ENCODE measurements at places on chromosomes 4 and X. TPM values are rescaled to one million over a fixed set of nuclear protein-coding genes. Genes with fewer than 3 reads are reported as not detected.
A peak's percentile ranks its signal among the peaks of the same experiment; 100 is the strongest.

DNA sequence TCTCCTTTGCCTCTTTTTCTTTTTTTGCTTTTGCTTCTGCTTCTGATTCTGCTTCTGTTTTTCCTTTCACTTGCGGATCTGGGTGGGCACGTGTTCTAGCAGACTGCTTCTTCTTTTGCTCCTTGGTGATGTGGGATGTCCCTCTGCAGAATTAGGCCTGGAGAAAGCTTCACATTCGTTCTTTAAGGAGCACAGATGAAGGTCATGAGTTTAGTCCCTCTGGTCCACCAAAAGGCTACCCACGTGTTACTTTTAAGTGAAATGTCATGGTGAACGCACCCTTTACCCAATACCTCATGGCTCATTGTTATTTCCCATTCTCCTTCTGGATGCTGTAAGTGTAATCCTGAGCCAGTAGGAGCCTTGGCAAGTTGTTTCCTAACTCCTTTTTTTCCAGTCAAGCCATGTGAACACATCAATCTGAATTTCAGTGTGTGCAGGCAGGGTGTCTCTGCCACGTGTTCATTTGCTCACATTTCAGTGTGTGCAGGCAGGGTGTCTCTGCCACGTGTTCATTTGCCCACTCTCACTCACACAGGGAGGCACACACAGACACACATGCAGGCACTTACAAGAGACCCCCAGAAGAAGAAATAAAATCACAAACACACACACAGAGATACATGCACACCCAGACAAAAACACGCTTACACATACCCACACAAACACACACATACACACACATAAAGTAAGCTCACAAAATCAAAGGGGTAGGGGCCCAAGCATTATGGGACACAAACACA lies 36.9 kb downstream of the NBDY start:
- no peak overlapping the region for H3K4me3 ChIP-seq
- no peak overlapping the region for H3K27ac ChIP-seq
- peaks cover 9% of the 10 kb centered on the region for H3K4me1 ChIP-seq
- no peaks in the 10 kb centered on the region for H3K27me3 ChIP-seq

- no peak overlapping the region for H3K4me3 ChIP-seq
- DNase-seq = no peak
- H3K27ac ChIP-seq = no peak overlapping the region
- H3K4me1 ChIP-seq = no peaks in the 10 kb centered on the region
- no peaks in the 10 kb centered on the region for H3K27me3 ChIP-seq
- H3K36me3 ChIP-seq = no peaks in the 10 kb centered on the region
Observed at GRCh38 chr4:185955826-185956543, 113.0 kb upstream of the TLR3 start.

- H3K4me1 ChIP-seq = no peaks in the 10 kb centered on the region
- H3K4me3 ChIP-seq = no peak overlapping the region
- H3K36me3 ChIP-seq = no peaks in the 10 kb centered on the region
- DNase-seq = no peak
- no peaks in the 10 kb centered on the region for H3K27me3 ChIP-seq
- H3K27ac ChIP-seq = no peak overlapping the region
Observed at GRCh38 chr4:106615410-106615945, 246.9 kb upstream of the GIMD1 start.

DNA sequence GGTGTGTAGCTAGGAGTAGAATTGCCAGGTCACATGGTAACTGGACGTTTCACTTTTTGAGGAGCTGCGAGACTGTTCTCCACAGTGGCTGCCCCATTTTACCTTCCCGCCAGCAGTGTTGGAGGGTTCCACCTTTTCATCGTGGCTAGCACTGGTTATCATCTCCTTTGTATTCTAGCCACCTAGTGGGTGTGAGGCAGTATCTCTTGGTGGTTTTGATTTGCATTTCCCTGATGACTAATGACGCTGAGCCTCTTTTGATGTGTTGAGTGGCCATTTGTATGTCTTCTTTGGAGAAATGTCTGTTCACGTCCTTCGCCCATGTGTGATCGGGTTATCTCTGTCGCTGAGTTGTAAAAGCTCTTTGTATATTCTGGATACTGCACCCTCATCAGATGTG lies 10.6 kb downstream of the ABCD1 start:
- H3K4me3 ChIP-seq = no peak overlapping the region
- no peak overlapping the region for H3K27ac ChIP-seq
- peaks cover 8% of the 10 kb centered on the region for H3K36me3 ChIP-seq
- H3K27me3 ChIP-seq = no peaks in the 10 kb centered on the region
- H3K4me1 ChIP-seq = no peaks in the 10 kb centered on the region

DNA sequence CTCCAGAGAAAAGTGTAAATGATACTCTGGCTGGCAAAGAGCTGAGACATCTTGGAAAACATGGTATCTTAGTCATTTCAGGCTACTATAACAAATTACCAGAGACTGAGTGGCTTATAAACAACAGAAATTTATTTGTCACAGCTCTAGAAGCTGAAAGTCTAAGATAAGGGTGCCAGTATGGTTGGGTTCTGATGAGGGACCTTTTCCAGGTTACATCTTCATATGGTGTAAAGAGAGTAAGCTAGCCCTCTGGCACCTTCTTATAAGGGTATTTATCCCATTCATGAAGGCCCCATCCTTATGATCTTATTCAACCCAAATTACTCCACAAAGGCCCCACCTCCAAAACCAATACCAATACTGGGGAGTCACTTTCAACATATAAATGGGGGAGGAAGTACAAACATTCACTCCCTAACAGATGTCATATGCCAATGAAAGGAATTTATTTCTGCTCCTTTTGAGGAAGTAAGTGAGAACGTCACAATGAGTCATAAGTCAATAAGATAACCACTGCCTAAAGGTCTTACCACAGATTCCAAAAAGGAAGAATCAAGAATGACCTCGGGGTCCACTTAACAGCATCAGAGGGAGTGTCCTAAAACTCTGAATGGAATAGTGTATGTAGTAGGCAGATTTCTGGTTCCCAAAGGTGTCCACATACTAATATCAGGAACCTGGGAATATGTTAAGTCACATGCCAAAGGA lies 246.6 kb downstream of the OPHN1 start:
- DNase-seq = no peak
- H3K27me3 ChIP-seq = no peaks in the 10 kb centered on the region
- no peaks in the 10 kb centered on the region for H3K4me1 ChIP-seq
- no peak overlapping the region for H3K4me3 ChIP-seq
- no peaks in the 10 kb centered on the region for H3K36me3 ChIP-seq

DNA sequence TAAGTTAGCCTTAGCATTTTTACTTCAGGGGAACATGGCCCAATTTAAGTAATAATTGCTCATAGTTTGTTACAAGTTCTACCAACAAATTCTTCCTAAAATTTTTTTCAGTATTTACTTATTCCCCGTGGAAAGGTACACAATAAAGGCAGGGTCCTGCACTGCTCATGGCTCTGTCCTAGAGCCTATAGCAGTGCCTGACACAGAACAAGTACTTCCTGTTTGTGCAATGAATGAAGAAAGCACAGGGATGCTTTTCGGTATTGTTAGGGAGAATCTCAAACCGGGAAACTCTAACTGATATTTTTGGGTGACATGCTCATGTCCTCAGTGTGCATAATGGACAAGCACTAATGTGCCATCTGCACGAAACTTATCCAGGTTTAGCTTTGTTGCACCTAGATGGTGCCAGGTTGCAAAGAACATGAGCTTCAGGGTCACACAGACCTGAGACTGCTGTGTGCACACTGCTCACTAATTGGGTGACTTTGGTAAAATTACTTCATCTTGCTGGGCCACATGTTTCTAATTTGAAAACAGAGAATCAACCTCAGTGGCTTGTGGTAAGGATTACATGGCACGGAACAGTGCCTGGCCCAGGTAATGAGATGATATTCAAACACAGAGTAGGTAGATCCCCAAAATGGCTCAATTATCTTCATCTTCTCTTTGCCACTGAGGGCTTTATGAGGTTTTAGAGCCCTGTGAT lies 175.8 kb upstream of the NPY2R start:
- H3K36me3 ChIP-seq = no peaks in the 10 kb centered on the region
- no peak for DNase-seq
- no peaks in the 10 kb centered on the region for H3K4me1 ChIP-seq
- H3K27me3 ChIP-seq = no peaks in the 10 kb centered on the region
- H3K27ac ChIP-seq = no peak overlapping the region

DNA sequence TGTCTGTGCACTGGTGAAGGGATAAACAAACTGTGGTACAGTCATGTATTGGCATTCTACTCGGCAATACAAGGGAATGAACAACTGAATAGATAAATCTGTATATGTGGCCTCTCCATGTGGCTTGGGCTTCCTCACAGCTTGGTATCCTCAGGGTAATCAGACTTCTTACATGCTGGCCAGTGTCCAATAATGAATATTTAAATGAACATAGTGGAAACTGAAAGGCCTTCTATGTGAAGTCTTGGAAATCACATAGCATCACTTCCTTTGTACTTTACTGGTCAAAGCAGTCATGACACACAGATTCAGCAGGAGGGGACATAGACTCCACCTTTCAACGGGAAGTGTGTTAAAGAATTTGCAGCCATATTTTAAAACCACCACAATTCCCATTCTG lies 33.4 kb upstream of the GPR101 start:
- H3K27me3 ChIP-seq = no peaks in the 10 kb centered on the region
- H3K27ac ChIP-seq = no peak overlapping the region
- no peaks in the 10 kb centered on the region for H3K36me3 ChIP-seq
- H3K4me1 ChIP-seq = no peaks in the 10 kb centered on the region
- H3K4me3 ChIP-seq = no peak overlapping the region

- H3K27ac ChIP-seq = no peak overlapping the region
- no peak overlapping the region for H3K4me3 ChIP-seq
- no peaks in the 10 kb centered on the region for H3K36me3 ChIP-seq
- DNase-seq = no peak
- peaks cover 7% of the 10 kb centered on the region for H3K4me1 ChIP-seq
Observed at GRCh38 chr4:85776579-85776978, 301.6 kb downstream of the ARHGAP24 start.

The ATP8A1 gene
- 24.7 TPM for total RNA-seq

GRCh38 chrX:122565952-122566351 lies 618.1 kb upstream of the GRIA3 start:
- no peaks in the 10 kb centered on the region for H3K4me1 ChIP-seq
- H3K27ac ChIP-seq = no peak overlapping the region
- peak; percentile 1 for DNase-seq
- H3K27me3 ChIP-seq = no peaks in the 10 kb centered on the region
- H3K4me3 ChIP-seq = no peak overlapping the region

DNA sequence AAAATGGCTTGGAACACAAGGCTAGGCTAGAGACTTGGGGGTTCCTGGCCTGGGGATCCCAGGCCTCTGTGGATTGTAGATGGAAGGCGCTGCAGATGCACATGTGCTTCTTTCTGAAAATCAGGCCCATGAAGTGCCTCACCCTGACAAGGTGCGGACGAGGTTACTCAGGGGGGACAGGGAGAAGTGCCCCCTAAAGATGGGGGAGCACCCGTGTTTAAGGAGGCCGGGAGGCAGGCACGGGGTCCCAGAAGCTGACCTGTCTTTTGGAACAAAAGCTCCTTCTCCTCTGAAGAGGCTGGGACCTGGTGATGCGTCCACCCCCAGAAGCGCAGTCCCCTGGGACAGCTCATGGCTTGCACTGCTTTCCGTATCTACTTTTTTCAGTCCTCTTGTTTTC lies 2.4 kb downstream of the PDZD4 start:
- no peaks in the 10 kb centered on the region for H3K27me3 ChIP-seq
- H3K27ac ChIP-seq = no peak overlapping the region
- DNase-seq = no peak
- H3K36me3 ChIP-seq = no peaks in the 10 kb centered on the region
- H3K4me1 ChIP-seq = no peaks in the 10 kb centered on the region

- no peak overlapping the region for H3K27ac ChIP-seq
- no peaks in the 10 kb centered on the region for H3K27me3 ChIP-seq
- H3K4me1 ChIP-seq = no peaks in the 10 kb centered on the region
- no peak for DNase-seq
- no peaks in the 10 kb centered on the region for H3K36me3 ChIP-seq
- no peak overlapping the region for H3K4me3 ChIP-seq
Observed at GRCh38 chr4:186294160-186294559, 28.2 kb downstream of the F11 start.

DNA sequence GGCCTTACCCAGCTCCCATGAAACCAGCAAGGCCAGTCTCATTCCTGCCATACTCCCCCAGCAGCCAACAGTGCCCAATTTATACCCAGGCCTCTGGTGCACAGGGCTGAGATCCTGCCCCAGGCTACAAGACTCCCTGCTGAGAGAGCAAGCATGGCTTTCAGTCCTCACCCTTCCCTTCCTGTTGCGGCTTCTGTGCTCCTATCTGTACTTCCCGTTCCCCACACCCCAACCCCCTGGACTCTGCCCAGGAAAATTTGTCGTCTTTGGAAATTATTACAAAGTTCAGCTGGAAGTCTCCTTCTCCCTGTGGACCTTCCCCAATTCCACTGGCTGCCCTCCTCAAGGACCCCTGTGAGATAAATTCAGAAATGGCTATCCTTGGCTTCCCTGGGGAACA lies 84.1 kb upstream of the GK2 start:
- no peaks in the 10 kb centered on the region for H3K4me1 ChIP-seq
- H3K27ac ChIP-seq = no peak overlapping the region
- DNase-seq = no peak
- no peaks in the 10 kb centered on the region for H3K27me3 ChIP-seq
- peak overlapping the region; percentile 25 for H3K4me3 ChIP-seq

DNA sequence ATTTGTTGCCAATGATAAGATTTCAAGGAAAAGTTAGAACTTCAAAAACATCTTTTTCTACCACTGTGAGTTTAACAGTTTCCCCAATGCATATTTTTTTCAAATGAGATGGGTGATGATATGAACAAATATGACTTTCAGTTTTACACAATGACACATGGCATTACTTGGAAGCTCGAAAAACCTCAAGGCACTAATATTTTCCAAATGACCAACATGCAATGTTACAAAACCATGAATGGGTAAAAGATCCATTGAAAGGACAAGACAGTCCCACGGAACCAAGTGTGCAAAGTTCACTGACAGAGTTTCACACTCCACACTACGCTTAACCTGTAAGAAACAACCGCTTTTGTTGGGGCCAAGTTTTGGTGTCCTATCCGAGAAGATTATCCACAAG lies 84.5 kb downstream of the CD99L2 start:
- no peak for DNase-seq
- no peak overlapping the region for H3K4me3 ChIP-seq
- no peaks in the 10 kb centered on the region for H3K27me3 ChIP-seq
- no peaks in the 10 kb centered on the region for H3K36me3 ChIP-seq
- H3K27ac ChIP-seq = no peak overlapping the region

- H3K4me1 ChIP-seq = no peaks in the 10 kb centered on the region
- no peaks in the 10 kb centered on the region for H3K36me3 ChIP-seq
- no peak overlapping the region for H3K27ac ChIP-seq
- H3K27me3 ChIP-seq = no peaks in the 10 kb centered on the region
Observed at GRCh38 chrX:140822861-140823260, 113.3 kb downstream of the LINC00632 start.

The SFRP2 gene
- total RNA-seq = 70.4 TPM

GRCh38 chrX:128078545-128078944 lies 26.3 kb upstream of the ACTRT1 start:
- DNase-seq = no peak
- no peak overlapping the region for H3K4me3 ChIP-seq
- no peaks in the 10 kb centered on the region for H3K4me1 ChIP-seq
- H3K27ac ChIP-seq = no peak overlapping the region
- no peaks in the 10 kb centered on the region for H3K27me3 ChIP-seq

- no peak for DNase-seq
- H3K4me1 ChIP-seq = no peaks in the 10 kb centered on the region
- no peak overlapping the region for H3K27ac ChIP-seq
- H3K4me3 ChIP-seq = no peak overlapping the region
- no peaks in the 10 kb centered on the region for H3K36me3 ChIP-seq
Observed at GRCh38 chr4:138800421-138800820, 215.2 kb upstream of the NOCT start.
